ENCODE measurements at places on chromosomes 1 and 21.

DNA sequence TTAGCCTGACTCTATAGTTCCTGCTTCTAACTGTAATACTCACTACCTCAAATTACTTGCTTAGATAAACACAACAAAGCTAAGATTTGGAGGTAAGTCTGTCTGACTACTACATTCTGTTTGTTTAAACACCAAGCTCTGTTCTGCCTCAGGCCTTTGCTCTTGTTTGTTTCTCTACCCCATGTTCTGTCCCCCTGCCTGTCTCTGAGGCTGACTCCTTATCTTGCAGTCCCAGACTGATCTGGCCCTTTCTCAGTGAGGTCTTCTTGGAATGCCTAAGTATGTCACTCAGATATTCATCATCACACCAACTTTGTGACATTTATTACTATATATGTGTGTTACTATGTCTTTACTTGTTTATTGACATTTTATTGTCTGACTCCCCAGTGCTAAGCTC, 425.5 kb downstream of the LMO4 start:
- DNase-seq, result no peak

- no peak for DNase-seq
Observed at GRCh38 chr1:37883671-37884070, 24.3 kb upstream of the MTF1 start.

DNA sequence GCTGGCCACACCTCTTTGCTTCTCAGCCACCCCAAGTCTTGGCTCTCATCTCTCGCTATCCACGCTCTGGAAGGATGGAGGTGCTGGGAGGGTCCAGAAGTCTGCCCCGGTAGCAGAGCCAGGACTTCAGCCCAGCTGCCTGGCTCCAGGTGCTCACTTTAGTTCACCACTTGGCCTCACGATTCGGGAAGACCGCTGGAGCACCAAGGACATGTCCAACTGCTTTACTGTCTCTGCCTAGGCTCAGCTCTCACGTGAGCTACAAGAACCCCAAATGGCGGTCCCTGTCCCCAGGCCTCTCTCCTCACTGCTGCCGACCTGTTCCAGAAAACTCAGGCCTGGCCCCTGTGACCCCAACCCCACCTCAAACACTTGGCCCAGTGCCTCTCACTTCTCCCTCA, 3.4 kb downstream of the TRIM11 start:
- DNase-seq, result no peak

DNA sequence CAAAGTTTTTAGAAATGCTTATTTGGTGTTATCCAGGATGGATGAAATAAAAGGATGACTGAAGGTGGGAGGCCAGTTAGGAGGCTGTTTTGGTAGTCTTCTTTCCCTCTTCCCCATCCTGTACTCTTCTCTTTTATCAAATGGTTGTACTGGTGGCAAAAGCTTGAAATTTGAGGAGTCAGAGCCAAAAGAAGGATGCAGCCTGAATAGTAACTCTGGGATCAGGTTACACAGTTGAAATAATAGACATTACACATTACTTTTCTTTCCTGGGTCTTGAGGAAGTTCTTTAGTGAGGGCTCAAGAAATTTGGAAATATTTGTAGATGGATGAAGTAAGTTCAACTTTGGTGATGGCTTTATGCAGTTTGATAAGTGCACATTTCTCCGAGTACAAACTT, 108.6 kb downstream of the GPR52 start:
- no peak for DNase-seq

- no peak for DNase-seq
Observed at GRCh38 chr1:189764391-189765320, 713.0 kb downstream of the BRINP3 start.

DNA sequence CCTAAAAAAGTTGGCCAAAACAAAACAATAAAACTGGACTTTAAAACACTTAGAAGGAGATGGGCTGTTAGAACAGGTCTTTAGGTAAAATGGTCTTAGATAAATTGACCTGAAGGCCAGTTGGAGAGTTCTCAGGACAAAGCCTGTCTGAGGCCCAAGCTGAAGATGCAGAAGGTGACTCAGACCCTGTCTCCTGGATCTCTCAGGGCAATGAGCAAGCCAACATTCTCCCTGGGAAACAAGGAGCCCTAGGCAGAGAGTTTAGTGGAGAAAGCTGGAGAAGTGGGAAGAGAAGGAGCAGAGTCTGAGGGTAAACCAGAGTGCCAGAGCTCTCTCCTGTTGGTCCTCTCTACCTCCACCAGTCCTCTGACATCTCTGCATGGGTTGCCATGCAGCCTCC, 70.1 kb downstream of the FCRL5 start:
- DNase-seq, result no peak

Measured in stimulated activated CD4-positive, alpha-beta T cell treated with anti-CD3 and anti-CD28 coated beads, Interleukin-12 subunit alpha, Interleukin-12 subunit beta, amount 100 ng/mL, for 4 hours (primary cell).